ENCODE measurements at places on chromosomes 3 and 15. TPM values are rescaled to one million over a fixed set of nuclear protein-coding genes. Genes with fewer than 3 reads are reported as not detected.

DNA sequence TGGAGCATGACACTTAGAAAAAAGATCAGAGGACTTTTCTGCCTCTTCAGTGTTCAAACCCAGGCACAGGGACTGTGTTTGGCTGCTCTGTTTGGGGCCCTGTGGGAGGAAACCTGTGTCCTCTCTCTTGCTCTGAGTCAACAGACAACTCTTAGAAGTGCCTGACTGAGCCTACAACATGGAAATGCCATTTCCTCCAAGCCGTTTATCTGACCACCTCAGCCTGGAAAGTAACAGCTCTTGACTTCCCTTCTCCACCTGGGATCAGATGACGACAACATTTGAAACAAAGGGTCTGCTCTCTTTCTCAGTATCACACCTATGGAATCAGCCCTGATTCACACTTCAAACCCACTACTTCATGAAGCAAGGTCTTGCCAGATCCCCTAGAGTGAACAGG lies 91.3 kb upstream of the CTDSPL start:
- no peaks in the 10 kb centered on the region for H3K27me3 ChIP-seq
- H3K27ac ChIP-seq: no peak overlapping the region
- peaks cover 47% of the 10 kb centered on the region for H3K4me1 ChIP-seq
- no peak overlapping the region for H3K4me3 ChIP-seq
- H3K36me3 ChIP-seq: no peaks in the 10 kb centered on the region
- DNase-seq: no peak

Gene STRIT1
- not detected for total RNA-seq

DNA sequence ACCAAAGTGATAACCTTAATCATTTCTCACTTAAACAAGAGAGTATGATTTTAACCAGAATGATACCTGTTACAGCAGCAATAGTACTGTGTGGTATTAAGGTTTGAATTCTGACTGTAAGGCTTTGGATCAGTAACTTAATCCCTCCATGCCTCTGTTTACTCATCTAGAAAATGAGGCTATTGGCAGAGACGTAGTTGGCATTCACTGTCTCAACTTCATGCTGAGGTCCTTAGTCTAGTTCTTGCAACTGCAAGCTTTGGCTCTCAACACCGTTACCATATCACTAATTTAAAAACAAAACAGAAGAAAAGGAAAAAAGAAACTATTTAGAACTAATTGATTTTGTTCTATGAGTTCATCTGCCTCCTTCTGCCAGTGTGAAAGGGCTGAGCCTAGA lies 875.4 kb downstream of the MCTP2 start:
- no peaks in the 10 kb centered on the region for H3K4me1 ChIP-seq
- no peaks in the 10 kb centered on the region for H3K27me3 ChIP-seq
- DNase-seq: no peak

Gene VIPR1
- total RNA-seq: 5.8 TPM

Gene FANCD2OS
- total RNA-seq: not detected

DNA sequence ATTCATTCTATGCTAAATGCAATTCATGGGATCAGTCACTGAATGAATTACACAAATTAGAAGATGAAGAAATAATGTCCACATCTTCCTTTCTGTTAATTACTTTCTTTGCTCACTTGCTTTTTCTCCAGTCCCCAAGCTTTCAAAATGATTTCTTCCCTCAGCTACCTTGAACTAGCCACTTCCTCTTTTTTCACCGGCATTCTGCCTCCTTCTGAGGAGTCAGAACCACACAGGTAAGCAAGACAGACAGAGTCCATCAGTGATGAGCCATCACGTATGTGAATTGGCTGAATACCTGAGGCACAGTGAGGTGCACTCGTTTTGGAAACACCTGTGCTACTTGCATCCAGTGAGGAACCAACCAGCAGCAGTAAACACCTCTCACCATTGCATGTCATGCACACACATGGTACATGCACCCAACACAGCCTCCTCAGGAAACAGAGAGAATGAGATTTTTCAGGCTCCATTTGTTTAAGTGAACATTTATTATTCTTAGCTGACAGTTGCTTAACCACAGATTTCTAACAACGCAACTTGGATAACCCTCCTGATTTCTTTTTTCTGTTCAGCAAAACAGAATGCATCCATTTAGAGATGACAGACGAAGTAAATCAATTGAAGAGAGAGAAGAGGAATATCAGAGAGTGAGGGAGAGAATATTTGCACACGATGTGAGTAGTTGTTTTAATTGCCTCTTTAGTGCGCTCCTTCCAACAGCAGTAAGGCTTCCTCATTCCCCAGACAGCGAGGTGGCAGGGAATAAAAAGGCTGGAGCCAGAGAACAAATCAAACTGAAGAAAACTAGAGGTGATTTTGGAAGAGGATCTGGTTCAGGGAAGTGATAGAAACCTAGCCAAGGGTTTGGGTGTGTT lies 69.3 kb downstream of the ARPP21 start:
- peaks cover 10% of the 10 kb centered on the region for H3K4me1 ChIP-seq
- H3K36me3 ChIP-seq: no peaks in the 10 kb centered on the region
- H3K27ac ChIP-seq: no peak overlapping the region
- DNase-seq: no peak
- H3K27me3 ChIP-seq: peaks cover 6% of the 10 kb centered on the region

Gene WDR49
- total RNA-seq: 0.91 TPM

- no peaks in the 10 kb centered on the region for H3K4me1 ChIP-seq
- no peak for DNase-seq
- H3K4me3 ChIP-seq: no peak overlapping the region
- peaks cover 3% of the 10 kb centered on the region for H3K27me3 ChIP-seq
Observed at GRCh38 chr3:115693868-115694267, 70.6 kb downstream of the GAP43 start.
